Naive thymus-derived CD8-positive, alpha-beta T cell (primary cell): ENCODE measurements at places on chromosomes 16 and 17. TPM values are rescaled to one million over a fixed set of nuclear protein-coding genes. Genes with fewer than 3 reads are reported as not detected.
A peak's percentile ranks its signal among the peaks of the same experiment; 100 is the strongest.

The KIF2B gene
- not detected for total RNA-seq

DNA sequence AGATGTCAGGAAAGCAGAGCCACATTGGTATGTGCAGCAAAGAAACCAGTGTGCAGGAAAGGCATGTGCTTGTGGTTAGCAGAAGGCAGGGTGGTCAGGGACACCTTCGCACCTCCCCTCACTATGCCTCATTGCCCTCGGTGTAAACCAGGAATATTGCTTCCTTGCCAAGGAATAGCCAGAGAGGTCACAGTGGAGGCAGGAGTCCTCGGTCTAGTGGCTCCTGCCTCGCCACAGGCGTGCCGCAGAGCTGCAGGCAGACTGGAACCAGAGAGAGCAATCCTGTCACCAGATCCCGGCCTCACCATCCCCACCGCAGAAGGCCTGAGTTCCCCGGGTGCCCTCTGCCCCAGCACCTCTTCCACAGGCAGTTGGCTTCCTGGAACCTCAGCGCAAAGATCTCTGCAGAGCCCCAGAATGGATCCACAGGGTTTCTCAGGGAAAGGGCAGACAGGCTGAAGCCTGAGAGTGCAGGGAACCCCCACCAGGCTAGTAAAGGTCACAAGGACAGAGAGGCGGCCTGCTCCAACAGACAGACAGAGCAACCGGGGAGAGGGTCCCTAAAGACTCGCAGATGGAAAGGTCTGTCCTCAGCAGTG, 21.6 kb downstream of the CCDC182 start:
- no peak for DNase-seq

GRCh38 chr17:1122533-1123392, 57.0 kb downstream of the ABR start:
- DNase-seq, result peak; percentile 69

The SLC16A13 gene
- 11.5 TPM for total RNA-seq

GRCh38 chr16:68710211-68710610, 26.9 kb upstream of the CDH1 start:
- DNase-seq, result no peak

GRCh38 chr17:71881041-71881440, 239.8 kb upstream of the SOX9 start:
- no peak for DNase-seq

- DNase-seq, result no peak
Observed at GRCh38 chr17:75403131-75403530, 2.3 kb downstream of the GRB2 start.

- DNase-seq, result no peak
Observed at GRCh38 chr17:17793378-17794214, 43.2 kb downstream of the SREBF1 start.

- DNase-seq, result no peak
Observed at GRCh38 chr16:82432261-82432660, 194.5 kb upstream of the CDH13 start.

The USP6 gene
- total RNA-seq, result 0.39 TPM

- no peak for DNase-seq
Observed at GRCh38 chr17:70366386-70366785, 197.1 kb downstream of the KCNJ2 start.

The PMFBP1 gene
- total RNA-seq, result 2.0 TPM

DNA sequence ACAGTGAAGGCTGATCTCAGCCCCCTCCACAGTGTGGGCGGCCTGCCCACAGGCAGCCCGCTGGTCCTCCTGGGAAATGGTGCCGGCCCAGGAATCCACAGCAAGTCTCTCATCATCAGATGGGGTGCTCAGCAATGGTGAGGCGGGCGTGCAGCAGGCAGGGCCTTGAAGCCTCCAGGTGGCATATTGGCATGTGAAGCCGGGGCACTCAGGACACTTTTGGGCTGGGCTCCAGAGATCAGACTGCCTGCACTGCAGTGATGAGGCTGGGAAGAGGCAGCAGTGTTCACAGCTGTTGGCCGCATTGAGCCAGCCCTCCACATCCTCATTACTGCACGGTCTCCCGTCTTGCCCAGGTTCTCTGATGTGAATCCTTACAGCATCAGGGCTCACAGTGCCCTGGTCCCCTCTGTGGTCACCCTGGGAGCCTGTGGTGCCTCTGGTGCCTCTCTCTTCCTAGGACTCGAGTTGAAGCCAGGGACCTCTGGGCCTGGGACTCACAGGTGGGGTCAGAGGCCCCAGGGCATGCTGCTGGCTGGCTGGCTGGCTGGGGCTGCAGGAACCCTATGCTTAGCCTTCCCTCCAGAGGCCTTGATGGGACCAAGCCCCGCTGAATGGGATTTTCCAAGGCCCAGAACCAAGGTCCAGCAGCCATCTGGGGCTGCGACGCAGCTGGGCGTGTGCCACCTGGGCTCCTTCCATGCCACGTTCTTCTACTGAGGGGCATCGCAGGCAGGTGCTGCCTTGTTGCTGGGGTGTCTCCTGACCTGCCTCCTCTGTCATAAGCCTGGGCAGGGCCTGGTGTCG, 48.6 kb downstream of the TNFRSF13B start:
- no peak for DNase-seq

The CSH1 gene
- not detected for total RNA-seq

- DNase-seq, result no peak
Observed at GRCh38 chr16:82323171-82323570, 153.1 kb upstream of the MPHOSPH6 start.

DNA sequence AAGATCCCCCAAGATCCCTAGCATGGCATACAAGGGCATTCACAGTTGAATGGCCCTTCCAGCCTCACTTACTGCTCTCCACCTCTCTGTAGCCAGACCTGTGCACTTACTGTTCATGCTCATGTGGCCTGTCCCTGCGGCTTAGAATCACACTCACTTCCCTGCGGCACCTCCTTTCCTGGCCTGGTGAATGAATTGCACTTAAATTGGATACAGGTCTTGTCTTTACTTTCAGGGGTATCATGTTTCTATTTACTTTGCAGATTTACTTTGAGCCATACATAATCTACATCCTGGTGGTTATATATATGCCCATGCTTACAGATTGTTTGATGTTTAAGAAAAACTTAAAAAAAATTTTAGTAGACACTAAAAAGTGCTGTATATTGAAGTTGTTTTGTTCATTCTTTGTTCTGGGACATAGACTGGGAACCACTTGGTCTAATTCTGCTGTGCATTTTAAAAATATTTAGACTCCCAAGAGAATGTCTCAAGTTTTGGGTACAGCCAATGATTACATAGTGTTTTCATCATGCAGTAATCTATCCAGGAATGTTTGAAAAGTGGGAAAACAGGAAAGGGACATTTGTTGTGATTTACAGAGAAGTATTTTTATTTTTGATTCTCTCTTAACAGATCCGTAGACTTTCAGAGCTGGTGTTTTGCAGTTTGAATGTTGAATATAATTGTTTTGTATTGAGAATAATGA, 63.9 kb downstream of the NUP88 start:
- DNase-seq, result no peak

- DNase-seq, result no peak
Observed at GRCh38 chr17:1324201-1324771, 44.8 kb downstream of the TRARG1 start.

The PABPN1L gene
- total RNA-seq, result not detected

DNA sequence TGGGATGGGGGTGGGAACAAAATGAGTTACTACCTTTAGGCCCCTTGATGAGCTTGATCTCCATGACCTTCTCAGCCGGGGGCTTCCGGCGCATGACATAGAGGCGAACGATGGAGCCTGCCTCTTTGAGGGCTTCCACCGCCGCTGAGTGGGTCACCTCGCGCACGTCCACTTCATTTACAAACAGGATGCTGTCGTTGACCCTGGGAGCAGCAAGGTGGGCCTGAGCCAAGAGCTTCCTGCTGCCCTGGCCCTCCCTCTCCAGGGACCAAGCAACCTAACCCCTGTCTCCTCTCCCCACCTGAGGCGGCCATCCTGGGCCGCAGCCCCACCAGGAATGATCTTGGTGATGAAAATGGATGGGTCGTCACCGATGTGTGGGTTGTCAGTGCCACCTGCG, 16.2 kb downstream of the DLG4 start:
- no peak for DNase-seq

DNA sequence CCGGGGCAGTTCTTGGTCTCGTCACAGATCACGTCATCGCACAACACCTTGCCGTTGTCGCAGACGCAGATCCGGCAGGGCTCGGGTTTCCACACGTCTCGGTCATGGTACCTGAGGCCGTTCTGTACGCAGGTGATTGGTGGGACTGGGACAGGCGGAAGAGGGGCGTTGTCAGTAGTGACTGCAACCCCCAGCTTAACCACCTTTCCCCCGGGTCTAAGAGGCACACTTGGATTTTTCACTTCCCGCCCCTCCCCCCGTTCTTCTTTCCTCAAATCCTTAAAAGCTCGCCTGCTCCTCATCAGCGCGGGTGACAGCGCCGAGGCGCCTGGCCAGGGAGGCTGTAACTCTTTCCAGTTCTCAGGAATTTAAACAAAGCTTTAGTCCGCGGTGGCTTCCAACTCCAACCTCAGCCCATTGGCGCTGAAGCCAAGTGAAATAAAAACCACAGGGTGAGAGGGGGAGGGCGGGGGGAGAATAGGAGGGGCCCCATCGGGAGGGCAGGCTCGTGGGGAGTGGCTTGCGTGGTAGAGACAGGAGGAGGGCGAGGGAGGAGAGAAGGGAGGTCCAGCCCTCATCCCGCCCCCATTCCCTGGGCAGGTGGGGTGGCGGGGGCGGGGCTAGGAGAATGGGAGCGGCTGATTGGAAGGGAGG, 1.5 kb downstream of the COL1A1 start:
- peak; percentile 42 for DNase-seq

DNA sequence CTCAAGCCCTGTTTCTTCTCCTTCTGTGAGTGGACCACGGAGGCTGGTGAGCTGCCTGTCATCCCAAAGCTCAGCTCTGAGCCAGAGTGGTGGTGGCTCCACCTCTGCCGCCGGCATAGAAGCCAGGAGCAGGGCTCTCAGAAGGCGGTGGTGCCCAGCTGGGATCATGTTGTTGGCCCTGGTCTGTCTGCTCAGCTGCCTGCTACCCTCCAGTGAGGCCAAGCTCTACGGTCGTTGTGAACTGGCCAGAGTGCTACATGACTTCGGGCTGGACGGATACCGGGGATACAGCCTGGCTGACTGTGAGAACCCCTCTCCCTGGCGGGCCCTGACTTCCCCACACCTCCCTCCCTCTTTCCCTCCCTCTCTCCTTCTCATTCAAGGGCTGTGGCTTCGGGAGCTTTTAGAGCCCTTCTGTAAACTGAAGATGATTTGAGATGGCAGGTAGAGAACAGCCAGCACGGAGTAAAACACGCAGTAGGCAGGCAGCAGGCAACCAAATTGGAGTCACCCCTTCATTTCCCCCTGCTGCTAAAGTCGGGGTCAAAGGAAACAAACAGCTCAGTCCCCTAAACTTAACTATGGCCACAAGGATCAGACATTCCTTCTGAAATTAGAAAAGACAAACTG, 3.9 kb downstream of the SPACA3 start:
- DNase-seq, result no peak

- DNase-seq, result no peak
Observed at GRCh38 chr16:19994466-19995170, 79.1 kb downstream of the GPR139 start.

DNA sequence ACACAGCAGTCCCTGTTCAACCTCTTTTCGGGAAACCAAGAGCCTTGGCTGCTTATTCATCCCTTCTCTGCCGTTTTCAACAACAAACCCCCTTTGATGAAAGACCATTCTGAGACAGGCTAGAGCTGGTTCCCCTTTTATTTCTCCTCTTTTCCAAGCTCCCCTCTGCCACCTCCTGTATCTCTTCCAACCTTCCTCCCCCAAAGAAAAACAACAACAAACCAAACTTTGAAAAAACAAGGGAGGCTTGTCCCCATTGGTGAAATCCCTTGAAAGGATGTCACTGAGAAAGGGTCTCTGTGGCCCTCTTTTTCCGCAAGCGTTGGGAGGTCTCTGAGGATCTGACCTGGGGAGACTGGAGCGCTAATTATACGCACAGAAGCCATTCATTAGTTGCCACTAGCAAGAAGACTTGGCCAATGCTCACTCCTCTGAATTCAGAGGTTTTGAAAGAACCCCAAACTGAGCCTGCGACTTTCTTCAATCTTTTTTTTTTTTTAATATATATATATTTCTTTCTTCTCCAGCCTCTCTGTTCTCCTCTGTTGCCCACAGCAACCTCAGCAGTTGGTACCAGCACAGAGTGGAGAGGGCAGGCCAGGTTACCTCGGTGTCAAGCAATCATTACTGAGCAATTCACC, 101.4 kb downstream of the PITPNC1 start:
- peak; percentile 43 for DNase-seq

DNA sequence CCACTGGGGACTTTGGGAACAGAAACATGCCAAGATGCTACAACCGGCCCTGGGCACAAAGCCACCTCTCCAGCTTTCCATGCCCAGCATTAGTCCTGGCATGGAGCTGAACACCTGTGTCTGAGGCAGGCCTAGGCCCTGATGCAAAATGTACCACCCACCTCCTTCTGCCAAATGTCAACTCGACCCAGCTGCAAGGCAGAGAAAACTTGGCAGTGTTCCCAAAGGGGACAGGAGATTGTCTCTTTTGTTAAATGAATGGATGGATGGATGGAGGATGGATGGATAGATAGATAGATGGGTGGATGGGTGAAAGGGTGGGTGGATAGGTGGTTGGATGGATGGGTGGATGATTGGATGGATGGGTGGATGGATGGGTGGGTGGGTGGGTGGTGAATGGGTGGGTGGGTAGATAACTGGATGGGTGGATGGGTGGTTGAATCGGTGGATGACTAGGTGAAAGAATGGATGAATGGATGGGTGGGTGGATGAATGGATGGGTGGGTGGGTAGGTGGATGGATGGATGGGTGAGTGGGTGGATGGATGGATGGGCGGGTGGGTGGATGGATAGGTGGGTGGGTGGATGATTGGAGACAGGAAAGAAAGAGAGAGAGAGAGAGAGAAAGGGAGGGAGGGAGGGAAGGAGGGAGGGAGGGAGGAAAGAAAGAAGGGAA, 73.4 kb upstream of the TNRC6C start:
- no peak for DNase-seq

- no peak for DNase-seq
Observed at GRCh38 chr17:69558796-69559195, 144.3 kb downstream of the MAP2K6 start.

- DNase-seq, result no peak
Observed at GRCh38 chr16:57541754-57542435, 548 bp upstream of the ADGRG5 start.

The RAP1GAP2 gene
- 1.3 TPM for total RNA-seq

The KCNAB3 gene
- 19.4 TPM for total RNA-seq

DNA sequence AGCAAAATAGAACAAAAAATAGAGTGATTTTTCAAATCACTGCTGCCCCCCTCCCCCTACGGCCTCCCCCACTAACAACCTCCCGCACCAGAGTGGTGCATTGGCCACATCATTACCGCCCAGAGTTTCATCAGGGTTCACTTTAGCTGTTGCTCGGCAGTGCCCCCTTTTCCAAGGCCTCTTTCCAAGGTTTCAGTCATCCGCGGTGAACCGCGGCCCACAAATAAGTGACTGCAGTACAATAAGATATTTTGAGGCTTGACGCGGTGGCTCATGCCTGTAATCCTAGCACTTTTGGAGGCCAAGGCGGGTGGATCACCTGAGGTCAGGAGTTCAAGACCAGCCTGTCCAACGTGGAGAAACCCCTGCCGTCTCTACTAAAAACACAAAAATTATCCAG, 180.0 kb downstream of the MAF start:
- no peak for DNase-seq
